Activated CD8-positive, alpha-beta memory T cell treated with anti-CD3 and anti-CD28 coated beads for 4 hours (primary cell): ENCODE measurements at places on chromosomes 11 and 22.

GRCh38 chr11:33779849-33780528 lies 5.7 kb upstream of the FBXO3 start:
- DNase-seq: no peak

DNA sequence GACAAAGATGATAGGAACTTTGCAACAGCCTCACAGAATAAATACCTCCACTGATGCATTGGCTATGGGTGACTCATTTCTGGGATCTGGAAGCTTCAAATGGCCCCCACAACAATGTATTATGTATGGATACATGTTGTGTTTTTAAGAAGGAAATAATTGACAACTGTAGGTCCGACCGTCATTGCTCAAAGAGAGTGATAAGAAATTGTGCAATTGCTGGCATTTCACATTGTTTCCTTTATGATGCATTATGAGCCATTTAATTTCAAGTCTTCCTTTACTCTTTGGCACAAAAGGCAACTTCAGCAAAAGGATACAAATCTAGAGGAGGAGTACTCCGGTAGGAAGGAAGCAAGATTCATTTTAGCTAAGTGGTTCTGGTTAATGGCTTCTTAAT lies 2.0 kb downstream of the ANO3 start:
- DNase-seq: no peak

GRCh38 chr11:76808996-76809395 lies 25.8 kb downstream of the TSKU start:
- DNase-seq: no peak

GRCh38 chr11:65496304-65497140 lies 2.3 kb upstream of the MALAT1 start:
- DNase-seq: no peak

- no peak for DNase-seq
These were observed 58.7 kb upstream of the CHST1 start for GRCh38 chr11:45724153-45724552.

DNA sequence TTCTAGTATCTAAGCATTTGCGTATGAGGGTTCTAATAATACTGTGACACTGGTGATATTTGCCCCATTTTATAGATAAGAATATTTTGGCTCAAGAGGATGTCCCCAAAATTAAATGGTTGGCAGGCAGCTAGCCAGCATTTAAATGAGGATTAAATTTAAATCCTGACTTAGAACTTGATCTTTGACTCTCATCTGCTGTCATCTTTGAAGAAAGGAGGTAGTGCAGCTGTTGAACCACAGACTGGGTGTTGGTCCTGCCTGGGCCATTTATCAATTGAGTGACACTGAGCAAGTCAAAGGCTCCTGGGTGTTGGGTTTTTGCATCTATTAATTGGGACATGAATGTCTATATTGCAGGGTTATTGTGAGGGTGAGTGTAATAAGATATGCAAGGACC lies 112.3 kb downstream of the INSC start:
- DNase-seq: no peak

- no peak for DNase-seq
These were observed 141.3 kb upstream of the POU2AF2 start for GRCh38 chr11:111104185-111104584.

DNA sequence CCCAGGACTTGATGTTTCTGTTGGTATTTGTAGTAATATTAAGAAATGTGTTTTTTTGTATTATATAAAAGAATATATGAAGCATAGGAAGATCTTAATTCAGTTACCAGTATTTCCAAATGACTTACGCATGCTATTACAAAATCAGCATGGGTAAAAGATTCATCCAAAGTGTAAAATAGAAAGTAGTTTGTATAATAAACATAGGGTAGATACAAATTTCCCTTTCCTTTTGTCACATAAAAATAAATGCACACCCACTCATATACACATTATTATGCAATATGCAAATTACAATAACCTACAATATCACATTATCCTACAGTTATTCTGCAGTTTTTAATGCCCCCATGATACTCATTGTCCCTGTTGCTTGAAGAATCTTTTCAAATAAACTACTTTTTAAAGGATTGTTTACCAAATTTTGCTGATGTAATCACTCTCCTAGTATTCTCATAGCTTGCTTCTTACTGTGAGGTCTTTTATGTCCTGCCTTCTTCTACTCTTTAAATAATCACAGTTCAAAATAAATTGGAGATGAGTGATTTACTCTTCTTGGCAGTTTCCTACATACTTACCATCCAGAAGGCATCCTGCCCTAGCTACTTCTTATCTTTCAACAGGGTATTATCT lies 244.0 kb downstream of the CASP12 start:
- no peak for DNase-seq

DNA sequence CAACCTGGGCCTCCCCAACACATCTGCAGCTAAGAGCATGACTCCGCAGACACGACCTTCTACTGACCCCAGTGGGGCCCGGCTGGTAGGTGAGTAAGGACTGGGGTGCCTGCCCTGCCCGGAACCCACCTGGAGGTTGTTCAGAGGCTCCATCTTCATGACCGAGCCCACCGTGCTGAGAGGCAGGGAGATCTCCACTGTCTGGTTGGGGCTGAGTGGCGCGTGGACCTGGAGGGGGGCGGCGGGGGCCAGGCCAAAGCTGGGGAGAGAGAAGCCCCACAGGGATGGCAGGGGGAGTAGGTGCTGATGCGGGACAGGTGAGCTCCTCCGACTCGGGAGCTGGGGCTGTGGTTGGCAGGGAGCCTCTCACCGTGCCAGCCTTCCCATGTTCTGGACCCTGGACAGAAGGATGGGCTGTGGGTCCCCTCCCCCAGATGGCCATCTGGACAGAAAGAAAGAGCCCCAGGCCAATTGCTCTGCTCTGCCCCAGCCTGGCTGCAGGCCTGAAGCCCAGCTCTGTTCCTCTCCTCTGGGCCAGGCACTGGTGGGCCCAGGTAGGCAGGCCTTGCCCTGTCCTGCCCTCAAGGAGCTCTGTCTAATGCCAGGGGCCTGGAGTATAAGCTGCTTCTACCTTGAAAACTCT lies 16.3 kb upstream of the RASL10A start:
- DNase-seq: no peak

- DNase-seq: no peak
These were observed 107.8 kb downstream of the LARGE1 start for GRCh38 chr22:33812360-33812977.

DNA sequence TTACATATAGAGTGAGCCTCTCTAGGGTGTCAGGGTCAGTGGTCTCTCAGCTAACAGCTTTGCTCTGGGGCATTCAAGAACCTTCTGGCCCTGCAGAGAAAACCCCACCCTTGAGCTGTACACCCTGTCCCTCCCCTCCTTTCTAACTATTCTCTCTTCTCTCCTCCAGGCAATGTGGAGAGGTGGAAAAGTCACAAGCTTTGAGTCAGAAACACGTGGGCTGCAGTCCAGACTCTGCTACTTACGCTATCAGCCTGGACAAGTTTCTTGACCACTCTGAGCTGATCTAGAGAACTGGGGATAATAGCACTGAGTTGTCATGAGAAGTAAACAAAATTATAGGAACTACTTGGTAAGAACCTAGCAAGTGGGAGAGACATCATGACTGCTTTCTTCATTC lies 10.7 kb upstream of the FAM83F start:
- no peak for DNase-seq

GRCh38 chr22:39364714-39365491 lies 15.1 kb downstream of the SYNGR1 start:
- no peak for DNase-seq

DNA sequence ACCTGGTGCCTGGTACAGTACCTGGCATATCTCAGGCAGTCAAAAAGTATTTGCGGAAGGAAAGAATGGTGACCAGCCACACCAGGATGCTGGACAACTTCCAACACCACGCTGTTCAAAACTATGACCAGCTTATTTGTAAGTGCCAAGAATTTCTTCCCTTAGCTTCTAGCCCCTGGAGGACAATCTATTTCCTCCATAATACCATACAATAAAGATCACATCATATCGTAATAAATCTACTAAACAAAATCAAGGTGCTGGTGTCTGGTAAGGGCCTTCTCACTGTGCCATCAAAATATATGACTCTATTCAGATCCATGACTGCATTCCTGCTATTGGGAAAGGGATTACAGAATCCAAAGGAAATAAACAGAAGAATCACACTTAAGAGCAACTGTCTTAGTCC lies 51.5 kb downstream of the ALG9 start:
- no peak for DNase-seq

- DNase-seq: no peak
These were observed 70.8 kb downstream of the RNF169 start for GRCh38 chr11:74819400-74819799.

DNA sequence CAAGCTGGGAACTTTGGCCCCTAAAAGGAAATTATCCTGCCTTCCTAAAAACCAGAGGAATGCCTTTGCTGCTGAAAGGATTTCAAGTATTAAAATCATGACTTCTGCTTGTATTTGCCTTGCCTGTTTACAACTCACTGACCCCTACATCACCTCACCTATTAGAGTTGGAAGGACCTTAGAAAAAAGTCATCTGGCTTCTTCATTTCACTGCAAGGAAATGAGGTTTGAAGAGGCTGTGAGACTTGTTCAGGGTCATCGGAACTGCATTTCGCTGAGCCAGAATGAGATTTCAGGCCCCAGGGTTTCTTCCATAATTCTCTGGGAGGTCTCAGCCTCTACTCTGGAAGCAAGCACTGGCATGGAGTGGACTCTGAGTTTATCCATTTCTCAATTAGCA lies 304.1 kb downstream of the BUD13 start:
- DNase-seq: no peak

DNA sequence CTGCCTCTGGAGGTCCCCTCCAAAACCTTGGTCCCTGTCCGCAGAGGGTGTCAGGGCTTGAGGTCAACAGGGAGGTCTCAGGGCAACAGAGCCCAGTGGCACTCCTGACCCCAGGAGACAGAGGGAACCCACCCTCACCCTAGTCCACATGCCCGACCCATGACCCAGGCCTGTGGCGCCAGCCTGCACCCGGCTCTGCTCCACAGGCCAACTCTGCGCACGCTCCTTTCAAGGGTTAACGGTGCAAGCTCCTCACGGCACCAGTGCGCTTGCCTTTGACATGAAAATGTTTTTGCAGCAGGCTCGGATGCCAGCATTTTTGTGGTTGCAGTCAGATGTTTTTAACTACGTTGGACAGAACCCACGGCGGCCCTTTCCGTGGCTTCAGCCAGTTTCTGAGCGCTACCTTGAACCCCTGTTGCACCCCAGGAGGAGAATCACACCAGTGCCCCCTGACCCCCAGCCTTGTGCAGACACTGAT lies 68.6 kb downstream of the CDKN1C start:
- no peak for DNase-seq

GRCh38 chr11:112656772-112657428 lies 304.3 kb upstream of the NCAM1 start:
- no peak for DNase-seq

- no peak for DNase-seq
These were observed 1.7 kb downstream of the QSER1 start for GRCh38 chr11:32894149-32894827.

- DNase-seq: no peak
These were observed 315.8 kb downstream of the CTTN start for GRCh38 chr11:70713988-70714665.

GRCh38 chr11:36933481-36933880 lies 335.4 kb upstream of the RAG2 start:
- no peak for DNase-seq

- no peak for DNase-seq
These were observed 11.9 kb downstream of the B3GNT6 start for GRCh38 chr11:77046060-77046501.

DNA sequence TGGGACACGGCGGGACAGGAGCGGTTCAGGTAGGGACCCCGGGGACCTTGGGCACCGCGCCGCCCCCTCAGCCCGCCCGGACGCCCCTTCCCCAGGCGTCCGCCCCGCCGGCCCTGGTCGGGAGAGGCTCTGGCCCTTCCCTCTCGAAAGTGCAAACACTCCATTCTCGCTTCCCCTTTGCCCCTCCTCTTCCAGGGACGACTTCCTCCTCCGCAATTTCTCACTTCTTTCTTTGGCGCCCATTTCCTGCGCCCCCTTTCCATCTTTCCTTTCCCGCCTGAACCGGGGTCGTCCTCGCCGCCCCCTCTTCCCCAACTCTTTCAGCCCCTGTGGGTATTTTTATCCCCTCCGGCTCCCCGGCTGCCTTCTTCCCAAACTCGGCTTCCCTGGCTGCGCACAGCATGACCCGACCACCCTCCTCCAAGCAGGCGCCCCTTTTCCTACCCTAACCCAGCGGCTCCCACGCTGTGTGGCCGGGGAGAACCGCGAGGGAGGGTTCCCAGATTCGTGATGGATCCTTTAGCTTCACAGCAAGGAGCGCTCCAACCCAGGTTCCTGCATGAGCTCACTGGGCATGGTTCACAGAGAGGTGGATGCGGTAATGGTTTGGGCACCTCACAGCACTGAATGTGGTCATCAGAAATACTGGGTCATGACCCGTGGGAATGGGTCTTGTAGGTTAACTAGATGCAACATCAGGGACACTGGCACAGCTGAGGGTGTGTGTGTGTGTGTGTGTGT lies 689 bp downstream of the RAB39A start:
- DNase-seq: no peak

DNA sequence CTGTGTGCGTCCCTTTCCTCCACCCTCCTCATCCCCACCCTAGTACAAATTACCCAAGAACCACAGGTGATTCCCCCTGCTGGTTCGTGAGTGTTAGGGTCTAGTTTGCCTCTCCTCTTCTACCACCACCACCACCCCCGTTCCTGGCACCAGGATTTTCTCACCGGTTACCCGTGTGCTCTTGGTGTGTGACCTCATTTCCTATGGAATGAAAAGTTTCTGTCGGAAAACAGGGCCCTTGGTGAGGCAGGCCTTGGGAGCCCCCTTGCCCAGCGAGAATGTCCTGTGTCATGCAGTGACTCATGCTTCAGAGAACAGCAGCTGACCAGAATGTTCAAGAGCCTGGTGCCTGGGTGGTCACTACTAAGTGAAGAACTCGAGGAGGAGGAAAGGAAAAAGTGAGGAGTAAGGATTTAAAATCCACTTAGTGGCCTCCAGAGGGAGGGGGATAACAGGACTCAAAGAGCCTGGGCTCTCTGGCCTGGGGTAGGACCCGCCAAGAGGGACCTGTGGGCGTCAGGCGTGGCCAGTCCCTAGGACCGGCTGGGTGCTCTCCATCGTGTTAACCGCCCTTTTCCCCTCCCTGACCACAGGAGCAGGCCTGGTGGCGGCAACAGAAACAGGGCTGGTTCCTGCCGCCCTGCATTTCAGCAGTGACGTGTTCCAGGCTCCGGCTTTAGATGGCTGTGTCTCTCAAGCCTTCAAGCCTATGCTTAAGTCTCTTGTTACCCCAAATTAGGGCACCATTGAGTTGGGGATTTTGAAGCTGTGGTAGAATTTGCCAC lies 30.2 kb downstream of the C22orf31 start:
- no peak for DNase-seq

DNA sequence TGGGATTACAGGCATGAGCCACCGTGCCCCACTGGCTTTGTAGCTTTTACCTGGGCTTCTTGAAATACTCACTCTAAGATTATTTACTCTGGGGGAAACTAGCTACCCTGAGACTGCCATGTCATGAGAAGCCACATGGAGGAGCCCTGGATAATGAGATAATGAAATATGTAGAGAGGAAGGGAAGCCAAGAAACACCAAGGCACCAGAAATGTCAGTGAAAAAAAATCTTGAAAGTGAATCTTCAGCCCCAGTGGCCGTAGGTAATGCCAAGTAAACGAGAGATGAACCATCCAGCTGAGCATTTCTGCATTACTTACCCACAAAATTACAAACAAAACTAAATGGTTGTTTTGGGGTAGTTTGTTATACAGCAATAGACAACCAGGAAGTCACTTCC lies 125.6 kb downstream of the APIP start:
- no peak for DNase-seq

- DNase-seq: no peak
These were observed 1224.8 kb downstream of the JRKL start for GRCh38 chr11:97614606-97615005.

- DNase-seq: no peak
These were observed 15.5 kb downstream of the FGF3 start for GRCh38 chr11:69803604-69804218.
